Naive B cell (primary cell): ENCODE measurements at places on chromosomes 12 and 14.

DNA sequence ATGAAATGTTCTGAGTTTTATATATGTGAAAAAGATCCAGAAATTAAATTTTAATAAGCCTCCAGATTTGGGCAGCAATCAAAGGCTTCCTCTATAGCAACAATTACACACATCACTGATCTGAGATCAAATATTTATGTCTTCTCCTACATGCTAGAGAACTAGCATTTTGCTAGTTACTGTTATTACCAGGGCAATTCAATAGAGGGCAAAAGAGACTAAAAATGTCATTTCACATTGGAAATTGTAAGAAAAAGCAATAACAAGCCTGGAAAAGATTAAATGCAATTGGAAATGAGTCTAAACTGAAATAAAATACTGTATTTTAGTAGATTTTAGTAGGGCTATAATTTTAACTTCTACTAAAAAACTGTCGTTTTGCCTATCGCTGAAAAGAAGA is 32.6 kb upstream of the ANO6 start:
- no peak for DNase-seq

- DNase-seq, result no peak
Measured at GRCh38 chr12:16358878-16359277, 11.4 kb downstream of the MGST1 start.

- DNase-seq, result no peak
Measured at GRCh38 chr14:76997257-76997970, 31.1 kb downstream of the IRF2BPL start.

GRCh38 chr14:90179357-90179756 is 77.0 kb upstream of the PSMC1 start:
- DNase-seq, result no peak

DNA sequence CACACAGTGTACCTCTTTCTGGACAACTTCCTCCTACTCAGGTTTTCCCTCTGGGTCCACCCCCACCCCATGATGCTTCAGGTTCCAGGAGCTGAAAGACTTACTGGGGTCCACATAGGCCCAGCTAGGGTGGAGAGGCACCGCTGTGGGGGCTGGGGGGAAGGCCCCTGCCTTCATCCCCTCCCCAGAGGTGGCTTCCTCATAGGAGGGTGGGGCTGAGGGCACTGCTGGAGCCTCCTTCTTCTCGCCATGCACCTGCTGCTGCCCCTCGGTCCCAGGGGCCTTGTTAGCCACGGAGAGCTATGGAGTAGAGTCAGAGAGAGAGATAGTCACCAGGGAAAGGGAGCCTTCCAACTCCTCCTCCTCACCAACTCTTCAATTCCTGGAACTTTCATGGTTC is 2.7 kb downstream of the FAIM2 start:
- no peak for DNase-seq

- no peak for DNase-seq
Measured at GRCh38 chr12:47944685-47945340, 18.6 kb upstream of the TMEM106C start.

GRCh38 chr14:61557854-61558253 is 137.5 kb upstream of the HIF1A start:
- no peak for DNase-seq

DNA sequence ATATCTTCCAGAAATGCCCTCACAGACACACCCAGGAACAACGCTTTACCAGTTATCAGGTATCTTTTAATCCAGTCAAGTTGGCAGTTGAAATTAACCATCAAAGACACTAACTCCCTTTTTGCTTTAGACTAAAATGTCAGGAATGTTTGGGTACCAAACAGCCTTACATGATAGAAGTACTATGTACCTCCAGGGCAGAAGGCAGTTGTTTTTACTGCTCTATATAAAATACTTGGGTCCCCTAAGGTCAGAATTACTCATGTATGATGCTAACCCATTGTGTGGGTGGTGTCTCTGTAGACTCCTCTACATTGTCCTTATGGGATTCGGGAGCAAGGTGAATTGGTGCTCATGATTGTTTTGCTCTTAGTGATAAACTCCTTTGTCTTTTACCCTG is 492.5 kb upstream of the FLRT2 start:
- no peak for DNase-seq

DNA sequence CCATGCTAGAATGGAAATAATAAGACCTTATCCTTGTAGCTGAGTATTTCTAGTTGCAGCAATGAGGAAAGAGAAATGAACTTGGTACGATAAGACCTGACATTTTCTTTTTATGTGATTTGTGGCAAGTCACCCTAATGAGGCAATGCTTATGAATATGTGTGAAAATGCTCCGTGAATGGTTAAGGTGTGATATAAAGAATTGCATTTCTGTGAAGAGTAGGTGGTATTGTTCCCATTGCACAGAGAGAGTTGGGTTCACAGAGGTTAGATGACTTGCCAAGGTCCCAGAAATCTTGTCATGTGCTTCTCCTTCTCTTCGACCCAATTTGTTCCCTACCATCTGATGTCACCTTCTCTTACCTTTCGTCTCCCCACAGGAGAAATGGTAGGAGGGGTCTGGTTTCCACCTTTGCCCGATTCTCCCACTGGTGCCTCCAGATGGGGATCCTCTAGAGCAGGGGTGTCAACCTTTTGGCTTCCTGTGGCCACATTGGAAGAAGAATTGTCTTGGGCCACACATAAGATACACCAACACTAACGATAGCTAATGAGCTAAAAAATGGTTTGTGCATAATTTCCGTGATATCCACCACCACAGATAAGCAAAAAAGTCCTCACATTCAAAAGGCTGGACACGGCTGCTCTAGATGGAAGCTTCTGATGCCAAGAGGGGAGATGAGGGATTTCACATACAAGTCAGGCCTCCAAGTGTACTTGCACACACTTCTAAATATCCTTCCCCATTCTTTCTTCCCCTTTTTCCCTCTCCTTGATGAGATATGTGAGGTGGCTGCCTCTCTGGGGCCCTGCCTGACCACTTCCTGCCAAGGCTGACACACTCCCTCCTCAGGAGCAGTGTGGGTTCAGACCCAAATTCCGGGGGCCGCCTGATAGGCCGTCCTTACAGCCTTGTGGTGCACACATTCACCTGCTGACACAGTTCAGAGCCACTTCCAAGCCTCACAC is 96.1 kb downstream of the PLXNC1 start:
- DNase-seq, result peak; percentile 52

- DNase-seq, result no peak
Measured at GRCh38 chr14:37035401-37035800, 137.0 kb downstream of the SLC25A21 start.

- no peak for DNase-seq
Measured at GRCh38 chr14:23409475-23409874, 1.4 kb upstream of the MYH6 start.

DNA sequence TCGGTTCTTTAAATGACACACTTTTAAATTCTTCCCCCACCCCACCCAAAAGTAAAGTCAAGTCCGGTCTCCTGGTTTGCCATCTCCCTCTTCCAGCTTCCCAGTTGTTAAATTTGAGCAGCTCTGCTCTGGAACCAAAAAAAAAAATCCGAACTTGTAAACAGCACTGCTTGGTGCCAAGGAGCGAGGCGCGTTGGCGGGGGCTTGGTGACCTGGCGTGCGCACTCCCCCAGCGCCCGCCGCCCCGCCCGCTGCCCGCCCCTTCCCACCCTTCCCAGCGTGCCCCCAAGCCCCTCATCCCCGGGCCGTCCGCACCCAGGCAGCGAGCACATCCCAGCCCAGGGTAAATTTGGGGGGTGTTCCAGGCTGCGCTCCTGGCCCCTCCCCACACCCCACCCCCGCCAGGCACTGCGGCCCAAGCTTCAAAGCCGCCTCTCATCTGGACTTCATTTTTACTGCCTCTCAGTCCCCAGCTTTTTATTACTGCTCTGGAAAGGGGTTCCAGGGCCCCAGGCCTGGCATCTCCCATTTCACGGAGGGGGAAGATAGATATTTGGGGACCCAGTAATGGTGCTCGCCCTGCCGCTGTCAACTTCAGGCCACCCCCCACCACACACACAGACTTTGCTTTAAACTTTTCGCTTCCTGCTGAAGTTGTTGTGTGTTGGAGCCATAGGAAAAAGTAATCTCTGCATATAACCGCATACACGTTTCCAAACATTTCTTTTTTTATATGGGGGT is 11.7 kb upstream of the ITGB7 start:
- no peak for DNase-seq

DNA sequence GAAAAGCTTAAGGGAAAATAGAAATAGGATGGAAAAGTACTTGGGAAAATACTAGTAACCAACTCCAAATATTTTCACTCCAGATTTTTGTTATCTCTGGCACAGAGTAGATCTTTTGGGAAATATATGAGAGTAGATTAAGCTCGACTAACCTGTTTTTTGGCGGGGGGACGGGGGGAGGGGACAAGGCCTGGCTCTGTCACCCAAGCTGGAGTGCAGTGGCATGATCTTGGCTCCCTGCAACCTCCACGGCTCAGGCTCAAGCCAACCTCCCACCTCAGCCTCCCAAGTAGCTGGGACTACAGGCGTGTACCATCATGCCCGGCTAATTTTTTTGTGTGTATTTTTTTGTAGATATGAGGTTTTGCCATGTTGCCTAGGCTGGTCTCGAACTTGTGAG is 4.8 kb downstream of the DHRS7 start:
- no peak for DNase-seq

GRCh38 chr12:122659579-122659978 is 43.6 kb downstream of the HCAR2 start:
- DNase-seq, result no peak

GRCh38 chr14:23561873-23562821 is 5.4 kb downstream of the AP1G2 start:
- no peak for DNase-seq

- no peak for DNase-seq
Measured at GRCh38 chr12:95336387-95337067, 118.9 kb downstream of the VEZT start.

GRCh38 chr12:111450676-111451075 is 45.0 kb downstream of the SH2B3 start:
- DNase-seq, result no peak

DNA sequence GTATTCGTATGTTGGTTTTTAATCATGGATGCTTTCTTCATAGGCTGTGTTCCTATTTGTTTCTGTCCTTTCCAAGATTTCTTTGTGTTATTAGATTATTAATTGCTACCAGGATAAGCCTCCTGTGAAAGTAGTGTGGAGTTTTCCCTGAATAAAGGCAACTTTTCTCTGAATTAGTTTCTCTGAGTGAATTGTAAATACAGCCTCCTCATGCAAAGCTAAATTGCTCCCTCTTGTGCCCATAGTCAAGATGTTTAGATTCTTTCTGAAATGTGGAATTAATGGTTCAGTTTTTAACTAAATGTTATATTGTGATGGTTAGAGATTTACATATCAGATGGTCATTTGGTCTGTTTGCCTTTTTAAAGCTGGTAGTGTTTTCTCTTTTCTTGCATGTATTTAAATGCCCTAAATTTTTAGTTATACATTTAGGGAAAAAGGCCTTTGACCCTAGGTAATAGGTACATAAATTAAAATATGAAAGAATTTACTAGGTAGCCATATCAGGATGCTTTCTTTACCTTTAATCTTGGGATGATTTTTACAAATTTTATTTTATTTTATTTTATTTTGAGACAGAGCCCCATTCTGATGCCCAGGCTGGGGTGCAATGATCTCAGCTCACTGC is 8.9 kb downstream of the APAF1 start:
- DNase-seq, result peak; percentile 45

GRCh38 chr12:104232609-104233280 is 17.2 kb downstream of the TXNRD1 start:
- DNase-seq, result no peak

DNA sequence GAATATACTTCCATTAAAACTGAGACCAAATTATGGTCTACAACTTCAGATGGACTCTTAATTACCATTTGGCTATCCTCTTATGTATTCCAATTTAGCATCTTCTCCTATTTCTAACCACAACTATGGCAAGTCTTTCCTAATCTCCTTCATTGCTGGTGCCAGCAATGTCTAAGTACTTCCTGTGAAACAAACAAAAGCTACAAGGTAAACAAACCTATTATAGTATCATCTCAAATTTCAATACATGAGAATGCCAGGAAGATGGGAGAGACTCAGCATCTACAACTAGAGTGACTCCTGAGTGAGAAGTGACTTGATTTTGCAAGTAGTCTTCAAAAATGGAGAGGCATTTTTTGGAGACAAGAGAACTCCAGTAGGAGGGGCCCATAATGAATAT is 202.9 kb upstream of the ATXN7L3B start:
- no peak for DNase-seq
